ENCODE measurements at places on chromosomes 7 and 10.

GRCh38 chr7:101882595-101883564 lies 65.5 kb downstream of the CUX1 start:
- ATAC-seq, result peak; percentile 95

DNA sequence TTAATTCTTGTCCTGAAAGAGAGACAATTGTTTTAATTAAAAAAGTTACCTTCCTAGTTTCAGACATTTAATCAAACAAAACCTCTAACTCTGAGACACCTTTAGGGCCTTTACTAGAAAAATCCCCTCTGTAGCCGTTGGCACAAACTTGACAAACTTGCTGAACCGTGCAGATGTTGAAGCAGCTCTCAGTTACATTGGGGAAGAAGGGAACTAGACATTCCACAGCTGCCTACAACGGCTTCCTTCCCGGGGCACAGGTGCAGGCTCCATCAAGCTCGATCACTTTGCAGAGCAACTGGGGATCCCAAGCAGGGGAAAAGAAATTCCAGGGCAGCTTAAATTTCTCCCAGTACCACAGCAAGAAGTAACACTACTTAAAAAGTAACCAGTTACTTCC lies 141.3 kb downstream of the SKAP2 start:
- ATAC-seq, result no peak

DNA sequence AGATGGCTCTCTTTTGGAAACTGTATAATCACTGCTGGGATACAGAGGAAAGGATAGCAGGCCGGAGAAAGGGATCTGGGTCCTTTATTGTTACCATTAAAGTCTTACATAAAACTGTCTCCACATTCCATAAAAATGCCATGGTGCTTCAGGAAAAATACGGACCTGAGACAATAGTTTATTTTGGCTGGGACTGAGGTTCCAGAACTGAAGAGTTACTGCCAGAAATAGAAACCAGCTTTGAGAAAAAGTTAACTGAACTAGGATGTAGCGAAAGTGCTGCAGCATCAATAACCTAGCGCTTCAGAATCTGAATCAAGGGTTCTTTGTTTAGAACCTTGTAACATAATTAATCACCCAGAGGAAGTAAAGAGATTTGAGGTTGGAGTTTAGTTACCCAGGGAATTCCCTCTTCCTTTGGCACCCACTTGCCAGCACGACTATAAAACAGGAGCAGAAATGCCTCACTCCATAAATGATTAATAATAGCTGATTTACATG lies 38.0 kb downstream of the MEOX2 start:
- no peak for ATAC-seq

- ATAC-seq, result peak; percentile 57
These were observed 156.5 kb upstream of the ITGB1 start for GRCh38 chr10:33114451-33114952.

- ATAC-seq, result no peak
These were observed 35.3 kb upstream of the AGK start for GRCh38 chr7:141515941-141516340.

DNA sequence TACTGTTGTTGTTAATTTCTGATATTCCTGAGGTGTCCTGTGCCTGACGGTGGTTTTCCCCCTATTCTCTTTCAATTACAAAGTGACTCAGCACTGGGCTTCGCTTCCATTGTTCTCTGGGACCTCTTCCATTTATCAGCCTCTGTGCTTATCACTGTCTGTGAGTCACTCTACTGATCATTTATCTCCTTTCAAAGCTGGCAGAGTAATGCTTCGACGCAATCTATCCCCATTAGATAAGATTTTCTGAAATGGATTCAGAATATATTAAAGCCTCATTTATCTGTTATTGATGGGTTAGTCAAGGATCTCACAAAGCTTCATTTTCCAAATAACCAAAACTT lies 679.2 kb downstream of the SDK1 start:
- ATAC-seq, result peak; percentile 20

- ATAC-seq, result no peak
These were observed 86.0 kb downstream of the ARID5B start for GRCh38 chr10:61987537-61987936.

DNA sequence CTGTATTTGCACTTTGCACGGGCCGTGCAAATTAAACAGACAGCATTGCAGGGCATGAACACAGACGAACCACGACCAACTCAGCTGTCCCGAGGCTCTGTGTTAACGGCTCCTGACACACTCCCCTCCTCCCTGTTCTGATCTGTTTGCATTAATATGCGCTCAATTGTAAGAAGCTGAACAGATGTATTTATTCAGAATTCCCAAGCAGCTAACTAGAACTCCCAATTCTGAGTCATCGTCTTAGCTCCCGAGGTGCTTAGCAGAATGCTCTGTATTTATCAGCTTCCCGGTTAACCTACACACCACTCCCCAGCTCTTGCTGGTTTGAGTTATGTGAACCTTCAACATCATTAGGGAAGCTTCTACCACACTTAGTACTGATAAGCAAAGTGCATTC lies 286.4 kb downstream of the PTPRN2 start:
- no peak for ATAC-seq
